Pons (tissue), 1 donor: ENCODE measurements at places on chromosomes 7 and 10.

DNA sequence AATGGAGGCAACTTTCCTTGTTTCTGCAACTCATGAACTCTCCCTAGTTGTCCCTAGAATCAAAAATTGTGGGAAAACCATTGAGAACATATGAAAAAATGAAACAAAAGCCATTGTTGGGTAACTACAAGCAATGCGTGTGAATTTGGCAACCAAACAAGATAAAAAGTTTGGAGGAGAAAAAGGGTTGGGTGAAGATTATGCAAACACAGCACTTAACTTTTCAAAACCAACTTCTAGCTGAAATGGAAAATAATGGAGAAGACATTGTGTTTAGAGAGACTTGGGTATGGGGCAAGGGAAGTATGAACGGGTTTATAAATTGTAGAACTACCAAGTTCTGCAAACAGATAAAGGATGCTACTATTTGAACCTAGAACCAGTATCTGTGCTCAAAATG lies 89.0 kb upstream of the SVIL start:
- DNase-seq: no peak

GRCh38 chr7:14751461-14751860 lies 151.1 kb downstream of the DGKB start:
- no peak for DNase-seq

- no peak for DNase-seq
Measured at GRCh38 chr7:22607180-22607579, 107.2 kb upstream of the STEAP1B start.

DNA sequence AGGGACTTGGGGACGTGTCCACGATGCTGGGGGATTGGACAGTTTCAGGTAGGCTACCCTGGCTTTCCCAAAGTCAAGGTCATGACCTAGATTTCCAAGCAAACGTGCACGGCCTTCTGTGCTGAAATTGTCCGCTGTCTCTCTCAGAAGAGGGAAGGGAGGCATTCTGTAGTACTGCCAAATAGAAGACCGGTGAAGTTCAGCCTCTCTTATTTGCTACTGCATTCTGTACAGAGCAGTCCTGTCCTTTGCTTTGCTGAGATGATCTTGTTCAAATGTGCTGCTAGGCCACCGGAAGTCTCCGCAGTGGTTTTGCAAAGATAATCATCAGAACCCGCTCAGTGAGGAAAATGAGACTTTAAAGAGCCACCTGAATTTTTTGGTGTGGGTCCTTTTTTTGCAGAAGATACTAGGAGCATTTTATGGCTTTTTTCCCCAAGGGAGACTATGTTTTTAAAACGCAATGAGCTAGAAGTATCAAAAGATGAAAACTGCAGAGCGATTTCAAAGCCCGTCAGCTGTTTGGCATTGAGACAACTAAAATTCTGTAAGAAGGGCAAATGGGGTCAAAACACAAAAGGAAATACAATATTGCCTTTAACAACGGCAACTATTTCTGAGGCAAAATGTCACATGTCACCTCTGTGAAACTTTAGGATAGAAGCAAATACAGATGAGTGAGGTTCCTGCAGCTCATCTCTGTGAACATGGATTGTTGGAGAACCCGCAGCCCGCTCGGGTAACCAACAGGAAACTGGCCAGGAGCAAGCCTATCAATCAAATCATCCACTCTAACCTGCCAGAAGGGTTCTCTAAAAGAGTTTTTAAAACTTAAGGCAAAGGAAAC lies 1.3 kb upstream of the NMT2 start:
- DNase-seq: peak; percentile 20
